ENCODE measurements at places on chromosomes 5 and 9.

DNA sequence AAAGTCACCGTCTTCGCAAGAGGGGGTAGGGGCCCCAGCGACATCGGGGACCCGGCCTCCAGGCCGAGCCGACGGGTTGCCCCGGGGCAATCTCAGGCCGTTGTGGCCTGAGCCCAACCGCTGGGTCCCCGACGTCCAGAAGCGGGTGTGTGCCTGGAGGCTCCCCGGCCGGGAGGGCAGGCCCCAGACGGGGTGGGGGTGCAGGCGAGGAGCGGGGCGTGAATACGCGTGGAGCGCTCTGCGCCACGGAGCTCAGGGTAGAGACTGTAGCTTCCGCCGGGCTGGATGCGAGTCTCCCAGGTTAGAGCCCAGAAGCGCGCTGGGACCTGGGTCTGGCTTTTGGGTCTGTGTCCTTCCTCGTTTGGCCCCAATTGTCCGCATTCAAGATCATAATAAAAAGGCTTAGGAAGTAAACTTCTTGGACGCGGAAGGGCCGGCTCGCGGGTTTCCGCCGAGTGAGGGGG lies 3.5 kb downstream of the BARX1 start:
- DNase-seq, result no peak

GRCh38 chr9:83066771-83067170 lies 3.8 kb upstream of the RASEF start:
- DNase-seq, result no peak

GRCh38 chr5:78627766-78628165 lies 20.8 kb downstream of the LHFPL2 start:
- no peak for DNase-seq

DNA sequence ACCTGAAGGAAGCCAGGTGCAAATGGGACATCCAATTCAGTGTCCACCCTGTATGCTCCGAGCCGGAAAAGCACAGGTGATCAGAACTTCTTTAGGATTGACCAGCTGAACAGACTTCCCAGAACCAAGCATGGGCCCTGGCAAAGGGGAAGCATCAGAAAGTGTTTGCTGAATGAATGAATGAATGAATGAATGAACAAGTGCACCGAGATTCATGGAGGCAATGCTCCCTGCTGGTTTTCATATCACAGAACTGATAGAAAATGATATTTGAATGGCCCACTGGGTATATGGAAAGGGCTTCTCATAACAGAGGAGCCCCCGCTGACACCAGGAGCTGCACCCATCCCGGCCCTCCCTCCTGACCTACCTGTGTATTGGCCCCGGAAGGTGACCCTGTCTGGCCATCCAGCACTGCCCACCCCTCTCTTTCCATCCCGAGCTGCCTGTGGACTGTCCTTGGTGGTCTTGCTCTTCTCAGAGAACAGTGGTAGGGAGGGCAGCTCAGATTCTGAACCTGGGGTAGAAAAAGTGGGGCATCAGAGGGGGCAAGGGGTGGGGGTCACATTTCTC lies 15.9 kb downstream of the ORM2 start:
- DNase-seq, result no peak

DNA sequence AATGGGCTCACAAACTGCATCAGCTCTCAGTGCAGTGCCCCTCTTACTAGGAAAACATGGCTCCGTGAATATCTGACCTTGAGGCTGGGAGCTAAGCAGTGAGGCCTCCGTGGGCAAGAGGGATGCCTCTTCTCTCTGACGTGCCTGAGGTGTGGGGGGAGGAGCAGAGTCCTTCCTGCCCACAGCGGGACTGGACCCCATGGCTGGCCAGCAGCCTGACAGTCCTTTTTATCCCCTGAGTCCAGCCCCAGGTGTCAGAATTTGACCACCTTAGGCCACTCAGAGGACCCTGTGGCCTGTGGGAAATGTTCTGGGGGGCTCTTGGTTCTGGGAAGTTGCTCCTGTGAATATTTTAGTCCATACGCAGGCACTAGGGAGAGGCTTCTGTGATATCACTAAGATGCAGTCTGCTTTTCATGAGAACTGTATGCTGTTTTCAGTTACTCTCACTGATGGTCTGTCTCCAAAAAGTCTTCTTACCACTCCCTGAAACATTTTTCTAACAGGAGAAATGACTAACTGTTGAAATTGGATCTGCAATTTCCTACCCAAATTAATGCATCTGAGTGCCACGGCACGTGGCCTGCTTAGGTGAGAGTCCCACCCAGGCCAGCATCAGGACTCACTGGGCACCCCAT lies 23.4 kb downstream of the ANGPTL2 start:
- no peak for DNase-seq

GRCh38 chr5:118796081-118796480 lies 192.3 kb downstream of the DTWD2 start:
- no peak for DNase-seq

DNA sequence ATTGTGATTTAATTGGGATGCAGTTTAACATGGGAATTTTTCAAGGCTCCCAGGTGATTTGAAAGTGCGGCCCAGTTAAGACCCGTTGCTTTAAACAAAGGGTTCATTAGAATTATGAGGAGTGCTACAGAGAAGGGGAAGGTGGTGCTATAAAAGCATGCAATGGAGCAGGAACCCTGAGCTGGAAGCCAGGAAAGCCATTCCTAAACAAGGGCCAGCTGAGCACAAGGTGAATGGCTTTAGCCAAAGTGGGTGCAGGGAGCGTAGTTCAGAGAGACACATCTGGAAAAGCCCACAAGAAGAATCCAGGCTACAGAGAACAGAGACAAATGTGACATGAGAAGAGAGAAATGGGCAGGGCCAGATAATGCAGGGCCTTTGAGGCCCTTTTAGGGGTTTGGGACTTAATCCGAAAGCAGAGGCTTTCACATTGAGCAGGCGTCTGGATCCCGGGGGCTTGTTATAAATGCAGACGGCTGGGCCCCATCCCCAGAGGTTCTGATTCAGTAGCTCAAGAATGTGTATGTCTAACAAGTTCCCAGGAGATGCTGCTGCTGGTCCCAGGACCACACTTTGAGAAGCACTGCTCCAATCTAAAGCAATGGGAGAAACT lies 138.1 kb upstream of the WWC1 start:
- no peak for DNase-seq

- DNase-seq, result no peak
Measured at GRCh38 chr9:92294297-92294676, 790 bp upstream of the IARS1 start.
